K562 (cell line): ENCODE measurements at places on chromosomes 12 and 14. TPM values are rescaled to one million over a fixed set of nuclear protein-coding genes. Genes with fewer than 3 reads are reported as not detected.

GRCh38 chr12:116969615-116970585 lies 59.1 kb downstream of the FBXW8 start:
- no peak for DNase-seq

Gene KLRG1
- 2.0 and 3.1 TPM in 2 replicates for polyA plus RNA-seq

- DNase-seq: no peak
These were observed 260.0 kb downstream of the NPAS3 start for GRCh38 chr14:33198684-33199083.

Gene LAG3
- polyA plus RNA-seq: 0.07 and 0.74 TPM in 2 replicates

DNA sequence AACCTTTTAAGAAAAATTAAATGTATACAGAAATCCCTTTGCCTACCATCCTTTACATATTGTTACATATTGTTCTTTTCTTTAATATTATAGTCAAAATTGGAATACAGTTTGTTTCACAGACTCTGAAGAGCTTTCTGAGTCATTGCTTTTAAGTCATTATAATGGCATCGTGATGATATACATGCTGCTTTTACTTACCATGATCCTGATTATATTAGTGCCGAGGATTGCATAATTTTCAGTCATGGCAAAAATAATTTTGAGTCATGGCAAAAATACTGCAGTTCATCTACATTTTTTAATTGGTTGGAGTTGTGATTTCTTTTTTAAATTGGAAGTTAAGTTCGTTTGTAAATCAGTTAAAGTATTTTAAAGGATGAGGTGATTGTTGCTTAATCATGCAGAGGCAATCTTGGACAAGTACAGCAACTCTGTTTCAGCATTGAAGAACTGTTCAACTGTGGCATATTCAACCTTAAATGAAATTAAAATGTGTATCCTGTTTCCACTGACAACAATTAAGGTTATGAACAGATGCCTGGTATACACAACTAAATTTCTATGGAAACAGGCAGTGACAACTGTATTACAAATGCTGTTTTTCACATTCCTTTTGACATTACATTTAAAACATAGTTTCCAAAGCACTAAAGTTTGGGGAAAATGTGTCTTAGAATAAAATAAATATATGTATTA lies 142.3 kb downstream of the PCNX1 start:
- DNase-seq: no peak

DNA sequence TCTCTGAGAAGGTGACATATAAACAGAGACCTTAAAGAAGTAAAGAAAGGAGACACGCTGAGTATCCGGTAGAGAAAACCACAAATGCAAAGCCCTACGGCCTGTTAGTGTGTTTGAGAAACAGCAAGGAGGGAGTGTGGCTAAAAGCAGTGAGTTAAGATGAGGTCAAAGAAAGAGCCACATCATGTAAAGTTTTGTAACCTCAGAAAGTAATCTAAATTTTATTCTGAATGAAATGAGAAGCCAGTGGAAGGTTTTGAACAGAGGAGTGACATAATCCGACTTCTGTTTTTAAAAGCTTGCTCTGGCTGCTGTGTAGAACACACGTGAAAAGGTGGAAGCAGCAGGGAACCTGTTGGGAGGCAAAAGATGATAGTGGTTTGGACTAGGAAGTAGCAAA lies 32.6 kb downstream of the PPP2R5E start:
- no peak for DNase-seq

DNA sequence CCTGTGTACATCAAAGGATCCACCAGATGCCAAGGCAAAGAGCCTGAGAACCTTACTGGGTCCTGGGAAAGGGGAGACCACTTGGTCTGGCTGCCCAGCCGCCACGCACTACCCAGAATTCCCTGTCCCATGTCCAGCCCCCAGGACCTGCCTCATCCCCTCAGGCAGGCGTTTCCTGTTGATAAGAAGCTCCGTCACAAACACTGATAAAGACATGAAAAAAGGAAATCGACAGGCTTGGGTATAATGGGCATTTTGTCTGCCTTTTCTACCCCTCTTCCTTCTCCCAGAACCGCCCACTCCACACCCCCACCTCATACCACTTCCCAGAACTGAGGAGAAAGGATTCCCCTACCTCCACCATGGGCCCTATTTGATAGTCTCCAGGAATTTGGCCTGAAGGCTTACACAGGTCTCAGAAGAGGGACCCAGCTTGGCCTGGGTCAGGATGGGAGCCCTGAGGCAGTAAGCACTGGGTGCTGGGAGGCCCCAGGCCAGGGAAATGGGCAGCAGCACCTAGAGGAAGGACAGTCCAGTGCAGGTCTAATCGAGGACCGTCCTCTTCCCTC lies 18.8 kb downstream of the ACVRL1 start:
- peak; percentile 61 for DNase-seq

DNA sequence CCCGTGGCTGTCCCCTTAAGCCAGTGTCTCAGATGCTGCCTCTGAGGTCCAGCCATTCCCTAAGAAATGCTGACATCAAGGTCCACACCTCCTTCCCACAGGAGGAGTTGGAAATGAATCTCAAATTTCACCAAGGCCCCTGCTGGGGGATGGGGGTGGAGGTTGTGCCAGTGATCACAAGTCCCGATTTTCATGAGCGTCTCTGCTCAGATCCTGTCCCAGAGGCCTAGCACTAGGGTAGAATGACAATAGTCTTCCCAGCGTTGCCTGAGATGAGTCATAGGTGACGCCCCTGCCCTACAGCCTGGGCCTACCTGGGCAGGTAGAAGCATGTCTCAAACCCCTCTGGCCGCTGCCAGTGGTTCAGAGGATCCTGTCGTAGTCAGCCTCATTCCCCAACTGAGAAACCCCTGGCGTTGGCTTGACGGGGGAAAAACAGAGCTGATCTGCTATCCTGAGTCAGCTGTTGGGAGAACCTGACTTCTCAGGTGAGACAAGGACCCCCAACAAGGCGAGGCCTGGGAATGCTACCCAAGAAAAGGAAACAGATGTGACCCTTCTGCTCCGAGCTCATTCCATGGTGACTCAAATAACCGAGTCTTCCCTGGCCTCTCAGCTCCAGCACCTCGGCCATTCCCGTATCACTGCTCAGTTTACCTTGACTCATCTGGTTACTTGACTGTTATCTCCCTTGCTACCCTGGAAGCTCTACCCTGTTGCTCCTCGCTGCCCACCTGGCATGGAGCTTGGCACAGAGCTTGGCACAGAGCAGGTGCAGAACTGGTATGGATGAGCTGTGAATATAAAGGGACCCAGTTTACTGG lies 21.8 kb upstream of the SPPL3 start:
- no peak for DNase-seq

Gene APAF1
- polyA plus RNA-seq: 7.2 and 8.4 TPM in 2 replicates

Gene DEGS2
- 0.42 and 2.7 TPM in 2 replicates for polyA plus RNA-seq

GRCh38 chr12:53954694-53955035 lies at the start of gene HOXC12:
HOXC12 (plus strand) TSS chr12:53954903; CDS start chr12:53954930, 27 bp downstream.
- no peak for DNase-seq

Gene CACNA2D4
- 0.41 and 2.1 TPM in 2 replicates for polyA plus RNA-seq

GRCh38 chr12:100752841-100753240 lies 41.7 kb upstream of the ANO4 start:
- no peak for DNase-seq

GRCh38 chr12:127306604-127307215 lies 960.3 kb upstream of the TMEM132C start:
- no peak for DNase-seq

GRCh38 chr12:92143686-92144630 lies 1.7 kb downstream of the BTG1 start:
- DNase-seq: peak; percentile 48

Gene RDH16
- 0.24 and 0.52 TPM in 2 replicates for polyA plus RNA-seq

Gene SIX6
- polyA plus RNA-seq: not detected in 2 replicates
